Tibial nerve (tissue), 4 donors: ENCODE measurements at places on chromosomes 13 and 19. TPM values are rescaled to one million over a fixed set of nuclear protein-coding genes. Genes with fewer than 3 reads are reported as not detected.

- no peaks in the 10 kb centered on the region for H3K4me1 ChIP-seq
- no peak overlapping the region for H3K4me3 ChIP-seq
- H3K27me3 ChIP-seq, result no peaks in the 10 kb centered on the region
- H3K27ac ChIP-seq, result no peak overlapping the region
- no peak for DNase-seq
Measured at GRCh38 chr13:31038834-31039552, 106.5 kb downstream of the TEX26 start.

- no peaks in the 10 kb centered on the region for H3K36me3 ChIP-seq
- peaks cover 42% of the 10 kb centered on the region for H3K4me1 ChIP-seq
- H3K27me3 ChIP-seq, result no peaks in the 10 kb centered on the region
- no peak for DNase-seq
Measured at GRCh38 chr13:98175043-98175442, 2.0 kb downstream of the RNF113B start.

DNA sequence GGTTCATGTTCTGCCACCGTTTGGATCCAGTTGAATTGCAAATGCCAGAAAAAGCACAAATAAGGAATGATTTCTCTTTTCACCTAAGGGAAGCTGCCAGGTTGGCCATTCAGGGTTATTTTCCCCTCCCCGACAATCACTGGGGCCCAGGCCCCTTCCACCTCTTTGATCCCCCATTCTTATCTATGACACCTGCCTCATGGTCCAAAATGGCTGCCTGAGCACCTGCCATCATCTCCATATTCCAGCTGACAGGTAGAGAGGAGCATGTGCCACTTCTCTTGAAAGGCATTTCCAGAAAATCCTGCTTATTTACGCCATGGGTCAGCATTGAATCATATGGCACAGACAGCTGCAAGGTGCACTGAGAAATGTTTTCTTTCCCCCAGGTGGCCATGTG lies 15.7 kb downstream of the PTPRS start:
- DNase-seq, result no peak
- no peak overlapping the region for H3K27ac ChIP-seq
- H3K4me3 ChIP-seq, result no peak overlapping the region
- no peaks in the 10 kb centered on the region for H3K36me3 ChIP-seq
- no peaks in the 10 kb centered on the region for H3K4me1 ChIP-seq

ZSCAN4 gene
- total RNA-seq, result not detected

- no peaks in the 10 kb centered on the region for H3K4me1 ChIP-seq
- peak; percentile 95 for DNase-seq
- H3K27ac ChIP-seq, result no peak overlapping the region
- no peaks in the 10 kb centered on the region for H3K27me3 ChIP-seq
- H3K36me3 ChIP-seq, result peaks cover 58% of the 10 kb centered on the region
- H3K4me3 ChIP-seq, result no peak overlapping the region
Measured at GRCh38 chr19:10259162-10259905, 7.3 kb downstream of the MRPL4 start.

LILRA1 gene
- total RNA-seq, result 1.3 TPM

- DNase-seq, result no peak
- H3K4me3 ChIP-seq, result no peak overlapping the region
- peaks cover 21% of the 10 kb centered on the region for H3K4me1 ChIP-seq
- no peak overlapping the region for H3K27ac ChIP-seq
Measured at GRCh38 chr19:10773969-10774368, 56.1 kb downstream of the DNM2 start.

DNA sequence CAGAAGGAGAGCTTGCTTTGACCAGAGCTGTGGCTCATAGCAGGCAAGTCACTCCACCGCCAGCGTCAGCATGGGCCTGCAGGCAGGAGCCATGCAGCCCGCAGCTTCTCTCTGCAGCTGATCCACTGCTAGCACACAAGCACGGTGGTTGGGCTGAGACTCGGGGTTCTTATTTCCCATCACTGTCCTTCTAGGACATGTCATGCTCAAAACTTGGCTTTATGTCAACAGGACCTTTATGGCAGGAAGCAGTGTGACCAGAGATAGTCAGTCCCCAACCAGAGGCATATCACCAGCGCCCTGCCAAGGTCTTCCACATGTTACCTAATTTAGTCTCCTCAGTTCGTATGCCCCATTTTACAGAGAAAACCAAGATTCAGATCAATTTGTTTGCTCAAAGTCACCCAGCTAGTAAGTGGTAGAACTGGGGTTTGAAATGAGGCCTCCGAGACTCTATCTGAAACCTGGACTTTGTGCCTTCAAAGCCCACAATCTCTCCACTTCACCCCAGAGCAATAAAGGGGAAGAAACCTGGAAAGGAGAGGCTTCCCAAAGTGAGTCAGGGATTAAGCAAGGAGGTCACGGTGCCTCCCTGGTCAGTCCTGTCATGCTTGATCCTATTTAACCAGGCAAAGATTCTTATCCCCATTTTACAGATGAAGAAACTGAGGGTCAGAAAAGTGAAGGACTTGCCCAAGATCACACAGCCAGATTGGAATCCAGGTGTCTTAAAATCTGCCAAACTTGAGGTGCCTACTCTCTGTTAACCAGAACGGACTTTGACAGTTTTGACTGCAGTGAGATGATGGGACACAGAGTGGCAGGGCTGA lies 5.1 kb downstream of the TMEM272 start:
- no peak for DNase-seq
- no peaks in the 10 kb centered on the region for H3K4me1 ChIP-seq
- no peaks in the 10 kb centered on the region for H3K36me3 ChIP-seq
- no peaks in the 10 kb centered on the region for H3K27me3 ChIP-seq
- no peak overlapping the region for H3K4me3 ChIP-seq

DNA sequence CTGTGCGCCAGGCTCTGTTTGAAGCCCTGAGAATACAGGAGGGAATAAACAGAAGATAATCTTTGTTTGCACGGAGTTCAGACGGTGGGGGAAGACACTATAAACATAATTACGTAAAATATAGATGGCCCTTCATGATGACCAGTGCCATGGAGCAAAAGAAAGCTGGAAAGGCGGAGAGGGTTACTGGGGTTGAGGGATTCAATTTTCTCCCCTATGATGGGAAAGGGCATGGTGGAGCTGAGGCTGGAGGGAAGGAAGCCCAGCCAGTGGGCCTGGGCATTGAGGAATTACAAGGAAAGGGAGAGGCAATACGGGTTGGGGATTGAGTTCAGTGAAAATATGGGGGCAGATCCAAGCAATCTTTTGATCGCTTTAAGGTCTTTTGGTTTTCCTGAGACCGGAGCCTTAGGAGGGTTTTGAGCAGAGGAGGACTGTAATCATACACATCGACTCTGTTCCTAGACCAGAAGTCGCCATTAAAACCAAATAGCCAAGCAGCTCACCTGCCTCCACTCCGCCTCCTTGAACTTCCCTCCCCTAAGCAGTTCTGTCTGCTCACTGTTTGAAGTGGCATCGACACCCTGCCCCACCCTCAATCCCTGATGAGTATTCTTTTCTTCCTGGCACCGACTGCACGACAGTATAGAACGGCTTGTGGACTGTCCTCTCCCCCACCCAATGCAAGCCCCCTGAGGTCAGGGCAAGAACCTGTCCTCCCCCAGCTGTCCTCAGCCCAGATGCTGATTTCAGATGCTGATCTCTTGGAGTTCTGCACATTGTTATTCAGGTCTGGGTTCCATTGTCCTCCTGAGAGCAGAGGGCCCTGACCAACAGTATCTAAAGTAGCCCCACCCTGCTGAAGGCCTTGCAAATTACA lies 813 bp upstream of the ZNF296 start:
- peak overlapping the region; percentile 76 for H3K27ac ChIP-seq
- H3K27me3 ChIP-seq, result peaks cover 3% of the 10 kb centered on the region
- H3K4me1 ChIP-seq, result no peaks in the 10 kb centered on the region
- H3K36me3 ChIP-seq, result no peaks in the 10 kb centered on the region

ZNF154 gene
- 1.2 TPM for total RNA-seq

DNA sequence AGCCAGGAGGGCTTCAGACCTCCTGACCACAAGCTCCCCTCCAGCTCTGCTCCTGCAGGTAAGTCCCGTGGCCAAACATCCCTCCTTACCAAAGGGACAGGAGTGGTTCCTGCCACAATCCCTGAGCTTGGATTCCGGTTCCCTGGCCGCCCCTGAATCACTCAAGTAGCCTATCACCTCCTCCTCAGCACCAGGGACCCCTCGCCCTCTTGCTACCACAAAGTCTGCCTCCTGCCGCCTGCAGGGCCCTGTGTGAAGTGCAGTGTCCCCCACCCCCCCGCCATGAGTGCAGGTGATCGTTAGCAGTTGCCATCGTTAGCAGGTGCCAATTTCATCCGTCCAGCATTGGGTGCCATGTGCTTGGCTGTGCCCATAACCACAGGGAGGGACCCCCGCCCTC lies 40.8 kb upstream of the RANBP3 start:
- no peaks in the 10 kb centered on the region for H3K27me3 ChIP-seq
- H3K4me1 ChIP-seq, result no peaks in the 10 kb centered on the region
- DNase-seq, result no peak
- H3K4me3 ChIP-seq, result no peak overlapping the region
- no peaks in the 10 kb centered on the region for H3K36me3 ChIP-seq

DNA sequence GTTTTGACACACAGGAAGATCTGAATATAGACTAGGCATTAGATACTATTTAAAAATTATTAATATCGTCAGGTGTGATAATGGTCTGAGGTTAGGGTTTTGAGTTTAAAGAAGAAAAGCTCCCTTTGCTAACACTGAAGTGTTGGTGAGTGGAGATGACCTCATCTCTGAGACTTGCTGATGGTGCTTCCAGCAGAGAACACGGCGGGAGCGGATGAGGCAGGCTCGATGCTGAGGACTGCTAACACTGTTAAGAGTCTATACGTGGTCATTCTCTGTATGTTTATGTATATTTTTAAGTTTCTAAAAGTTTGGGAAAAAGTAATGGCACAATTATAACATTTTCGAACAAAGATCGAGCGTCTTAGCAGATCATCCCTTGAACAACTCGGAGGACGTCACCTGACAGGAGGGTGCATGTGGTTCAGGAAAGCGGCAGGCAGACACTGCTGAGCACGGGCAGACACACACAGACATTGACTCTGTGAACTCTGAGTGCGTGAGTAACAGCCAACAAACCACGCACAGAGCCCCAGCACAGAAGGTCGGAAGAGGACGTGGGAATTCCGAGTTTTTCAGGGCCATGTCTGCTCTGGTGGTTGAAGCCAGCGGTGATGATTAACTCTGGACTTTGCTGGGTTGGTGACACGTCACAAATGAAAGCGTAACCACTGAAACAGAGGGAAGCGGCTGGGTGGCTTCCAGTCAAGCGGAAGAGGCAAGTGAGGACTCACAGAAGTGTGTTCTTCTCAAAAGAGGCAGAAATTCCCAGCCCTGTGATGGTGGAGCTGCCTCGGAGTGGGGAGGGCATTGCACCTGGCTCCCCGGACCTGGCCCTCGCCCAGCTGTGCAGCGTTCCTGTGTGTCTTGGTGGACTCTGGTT lies 91.9 kb upstream of the TEX29 start:
- H3K4me1 ChIP-seq, result peaks cover 4% of the 10 kb centered on the region
- H3K4me3 ChIP-seq, result no peak overlapping the region
- no peak for DNase-seq
- H3K27ac ChIP-seq, result no peak overlapping the region
- H3K36me3 ChIP-seq, result no peaks in the 10 kb centered on the region
- H3K27me3 ChIP-seq, result no peaks in the 10 kb centered on the region

ASF1B gene
- 2.3 TPM for total RNA-seq

DNA sequence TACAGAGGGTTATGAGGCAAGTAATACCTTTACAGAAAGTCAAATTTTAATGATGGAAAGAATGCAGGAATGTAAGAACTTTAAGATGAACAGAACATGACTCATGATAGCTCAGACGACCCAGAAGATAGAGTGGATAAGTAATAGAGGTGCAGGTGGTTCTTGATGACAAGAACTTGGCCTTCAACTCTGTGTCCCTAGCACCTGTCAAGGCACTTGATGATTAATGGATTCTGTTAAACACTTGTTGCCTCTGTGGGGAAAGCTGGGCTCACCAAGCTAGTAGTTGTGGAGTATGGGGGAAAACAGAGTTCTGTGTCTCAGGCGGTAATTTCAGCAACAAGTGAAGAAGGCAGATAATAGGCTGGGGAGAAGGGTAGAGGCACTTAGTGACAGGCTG lies 306.2 kb downstream of the ATP8A2 start:
- H3K4me3 ChIP-seq, result no peak overlapping the region
- no peaks in the 10 kb centered on the region for H3K4me1 ChIP-seq
- no peak overlapping the region for H3K27ac ChIP-seq
- H3K36me3 ChIP-seq, result no peaks in the 10 kb centered on the region

DNA sequence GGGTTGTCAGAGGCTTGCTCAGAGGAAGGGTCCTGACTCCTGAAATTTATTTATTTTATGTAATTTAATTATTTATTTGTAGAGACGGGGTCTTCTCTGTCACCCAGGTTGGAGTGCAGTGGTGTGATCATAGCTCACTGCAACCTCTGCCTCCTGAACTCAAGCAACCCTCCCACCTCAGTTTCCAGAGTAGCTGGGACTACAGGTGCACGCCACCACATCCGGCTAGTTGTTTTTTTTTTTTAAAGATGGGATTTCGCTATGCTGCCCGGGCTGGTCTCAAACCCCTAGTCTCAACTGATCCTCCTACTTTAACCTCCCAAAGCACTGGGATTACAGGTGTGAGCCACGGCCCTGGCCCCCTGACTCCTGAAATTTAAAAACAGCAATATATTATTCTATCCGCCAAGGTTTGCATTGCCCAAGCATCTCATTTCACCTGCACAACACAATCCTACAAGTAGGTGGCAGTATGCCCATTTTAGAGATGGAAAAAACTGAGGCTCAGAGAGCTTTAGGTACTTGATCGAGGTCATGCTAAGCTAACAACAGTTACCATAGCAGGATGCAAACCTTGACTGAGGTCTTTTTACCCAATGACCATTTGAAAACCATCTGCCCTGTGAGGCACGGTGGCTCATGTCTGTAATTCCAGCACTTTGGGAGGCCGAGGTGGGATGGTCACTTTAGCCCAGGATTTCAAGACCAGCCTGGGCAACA lies 18.1 kb downstream of the ARHGEF18 start:
- H3K4me1 ChIP-seq, result no peaks in the 10 kb centered on the region
- H3K36me3 ChIP-seq, result peaks cover 1% of the 10 kb centered on the region
- no peak overlapping the region for H3K4me3 ChIP-seq
- H3K27ac ChIP-seq, result no peak overlapping the region
- no peaks in the 10 kb centered on the region for H3K27me3 ChIP-seq

IL11 gene
- total RNA-seq, result not detected

- DNase-seq, result no peak
- H3K27ac ChIP-seq, result no peak within 1 kb of the TSS
- H3K36me3 ChIP-seq, result no peaks in the 10 kb centered on the region
- no peaks in the 10 kb centered on the region for H3K4me1 ChIP-seq
Measured at GRCh38 chr19:821825-822503, at the start of gene PLPPR3. TSS of gene PLPPR3 (minus strand) at chr19:821955. CDS start at chr19:821559, 396 bp downstream.

DNA sequence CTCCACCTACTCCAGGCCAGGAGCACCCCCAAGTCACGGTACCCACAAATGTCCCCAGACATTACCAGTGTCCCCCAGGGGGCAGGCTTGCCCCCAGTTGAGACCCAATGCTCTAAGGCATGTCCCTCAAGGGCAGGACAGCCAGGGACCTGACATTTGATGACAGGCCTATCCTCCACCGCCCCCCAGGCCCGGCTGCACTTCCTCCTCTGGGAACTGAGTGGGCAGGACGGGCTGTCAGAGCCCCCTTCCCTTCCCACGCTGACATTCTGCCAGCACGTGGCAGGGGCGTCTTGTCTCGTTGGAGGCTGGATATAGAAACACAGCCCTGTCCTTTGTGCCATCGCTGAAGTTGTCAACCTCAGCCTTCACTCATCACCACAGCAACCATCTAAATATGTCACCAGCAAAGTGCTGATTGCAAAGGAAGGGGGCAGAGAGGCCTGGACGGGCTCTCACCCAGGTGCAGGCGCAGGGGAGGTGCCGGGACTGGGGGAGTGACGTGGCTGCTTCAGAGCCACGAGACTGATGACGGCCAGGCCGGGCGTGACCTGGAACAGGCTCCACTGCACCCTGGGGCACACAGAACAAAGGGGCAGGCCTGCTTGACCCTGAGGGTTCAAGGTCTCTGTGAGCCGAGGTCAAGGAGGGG lies 38.4 kb downstream of the GNG7 start:
- H3K4me3 ChIP-seq, result no peak overlapping the region
- no peak for DNase-seq
- no peaks in the 10 kb centered on the region for H3K36me3 ChIP-seq
- H3K27ac ChIP-seq, result peak overlapping the region; percentile 34
- H3K27me3 ChIP-seq, result no peaks in the 10 kb centered on the region
